ENCODE measurements at places on chromosomes 5 and 9. TPM values are rescaled to one million over a fixed set of nuclear protein-coding genes. Genes with fewer than 3 reads are reported as not detected.

GRCh38 chr5:56984445-56984844 is 32.5 kb upstream of the MIER3 start:
- peaks cover 22% of the 10 kb centered on the region for H3K27me3 ChIP-seq
- H3K4me3 ChIP-seq, result no peak overlapping the region
- peaks cover 7% of the 10 kb centered on the region for H3K4me1 ChIP-seq
- DNase-seq, result no peak
- no peaks in the 10 kb centered on the region for H3K36me3 ChIP-seq

The LMX1B gene
- total RNA-seq, result 9.1 TPM

- DNase-seq, result no peak
- H3K4me1 ChIP-seq, result peaks cover 22% of the 10 kb centered on the region
- H3K27ac ChIP-seq, result no peak overlapping the region
- no peaks in the 10 kb centered on the region for H3K36me3 ChIP-seq
- H3K27me3 ChIP-seq, result no peaks in the 10 kb centered on the region
These were observed 5.8 kb upstream of the CARNMT1 start for GRCh38 chr9:75033791-75034473.

DNA sequence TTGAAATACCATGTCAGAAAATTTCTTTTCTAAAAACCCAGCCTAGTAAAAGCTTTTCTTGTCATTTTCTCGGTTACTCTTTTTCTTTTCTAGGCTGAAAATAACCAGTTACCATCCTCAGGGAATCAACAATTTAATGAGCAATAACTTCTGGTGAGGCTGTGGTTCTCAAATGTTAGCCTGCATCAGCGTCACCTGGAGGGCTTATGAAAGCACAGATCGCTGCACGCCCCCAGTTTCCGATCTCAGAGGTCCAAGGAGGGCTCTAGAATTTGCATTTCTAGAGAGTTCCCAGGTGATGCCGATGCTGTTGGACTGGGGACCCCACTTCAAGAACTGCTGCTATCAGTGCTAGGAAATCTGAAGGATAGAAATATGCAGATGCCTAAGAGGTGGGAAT is 28.9 kb upstream of the TLE1 start:
- H3K4me3 ChIP-seq, result no peak overlapping the region
- DNase-seq, result no peak
- no peak overlapping the region for H3K27ac ChIP-seq
- peaks cover 22% of the 10 kb centered on the region for H3K4me1 ChIP-seq

DNA sequence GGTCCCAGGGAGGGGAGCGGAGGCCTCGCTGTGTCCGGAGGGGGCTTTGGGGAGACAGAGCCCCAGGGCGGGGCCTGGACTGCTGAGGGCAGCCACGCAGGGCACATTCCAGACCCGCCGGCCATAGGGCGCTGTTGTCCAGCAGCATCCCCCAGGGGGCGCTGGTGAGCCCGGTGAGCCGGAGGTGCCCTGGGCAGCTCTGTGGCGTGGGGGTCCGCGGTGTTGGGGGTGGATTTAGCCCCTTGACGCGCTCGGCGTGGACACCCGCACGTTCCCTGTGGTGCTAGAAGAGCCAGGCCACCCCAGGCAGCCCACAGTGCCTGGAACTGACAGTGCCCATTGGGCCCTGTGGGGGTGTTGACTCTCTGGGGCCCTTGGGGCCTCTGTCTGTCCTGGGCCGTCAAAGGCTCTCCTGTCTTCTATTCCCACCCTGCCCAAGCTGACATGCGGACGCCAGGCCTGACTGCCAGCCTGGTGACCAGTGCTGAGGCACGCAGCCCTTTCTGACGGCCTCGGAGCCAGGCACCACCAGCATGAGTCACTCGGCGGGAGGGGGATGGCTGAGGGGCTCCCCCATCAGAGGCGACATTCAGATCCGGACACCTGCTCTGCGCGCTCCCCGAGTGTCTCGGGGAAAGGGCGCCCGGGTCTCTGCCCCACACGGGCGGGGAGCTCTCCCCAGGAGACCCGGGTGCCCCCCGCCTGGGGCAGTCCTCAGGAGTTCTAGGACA is 23.9 kb downstream of the TPPP start:
- no peaks in the 10 kb centered on the region for H3K27me3 ChIP-seq
- no peak overlapping the region for H3K4me3 ChIP-seq
- H3K27ac ChIP-seq, result no peak overlapping the region

- peaks cover 26% of the 10 kb centered on the region for H3K27me3 ChIP-seq
- H3K27ac ChIP-seq, result no peak overlapping the region
- no peaks in the 10 kb centered on the region for H3K36me3 ChIP-seq
- H3K4me1 ChIP-seq, result peaks cover 8% of the 10 kb centered on the region
These were observed 570.3 kb downstream of the EBF1 start for GRCh38 chr5:158529454-158529853.

GRCh38 chr5:134077926-134078580 is 36.4 kb upstream of the TCF7 start:
- no peaks in the 10 kb centered on the region for H3K27me3 ChIP-seq
- no peak for DNase-seq
- no peak overlapping the region for H3K4me3 ChIP-seq
- no peaks in the 10 kb centered on the region for H3K36me3 ChIP-seq

DNA sequence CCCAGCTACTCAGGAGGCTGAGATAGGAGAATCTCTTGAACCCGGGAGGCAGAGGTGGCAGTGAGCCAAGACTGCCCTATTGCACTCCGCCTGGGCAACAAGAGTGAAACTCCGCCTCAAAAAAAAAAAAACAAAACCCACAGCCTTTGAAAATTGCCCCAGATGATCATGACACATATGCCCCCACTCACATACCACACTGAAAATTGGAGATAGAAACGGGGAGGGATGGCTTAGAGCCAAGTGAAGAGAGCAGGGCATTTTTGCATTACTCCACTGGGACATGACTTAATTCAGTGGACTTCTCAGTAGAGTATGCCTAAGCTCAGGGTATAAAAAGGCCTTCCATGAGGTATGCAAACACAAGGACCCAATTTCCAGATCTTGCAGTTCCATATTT is 309.3 kb downstream of the BNC2 start:
- H3K4me3 ChIP-seq, result no peak overlapping the region
- no peaks in the 10 kb centered on the region for H3K36me3 ChIP-seq
- H3K4me1 ChIP-seq, result peaks cover 2% of the 10 kb centered on the region
- H3K27me3 ChIP-seq, result no peaks in the 10 kb centered on the region
- DNase-seq, result no peak

DNA sequence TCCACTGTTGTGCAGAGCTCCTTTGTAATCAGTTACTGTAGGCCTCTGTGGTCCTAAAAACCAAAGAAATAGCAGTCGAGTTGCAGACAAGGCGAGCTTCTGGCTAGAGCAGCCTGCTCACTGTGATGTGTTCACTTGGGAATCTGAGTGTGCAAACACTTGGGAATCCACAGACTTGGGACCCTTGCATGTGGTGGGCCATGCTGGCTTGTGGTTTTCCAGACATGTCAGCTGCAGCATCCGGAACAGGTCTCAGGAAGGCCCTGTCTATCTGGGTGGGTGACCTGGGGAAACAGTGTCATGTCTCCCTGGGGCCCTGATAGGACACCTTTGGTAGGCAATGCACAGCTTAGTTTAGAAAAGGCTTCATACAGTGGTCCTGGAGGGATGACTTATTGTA is 66.4 kb downstream of the WWC1 start:
- H3K36me3 ChIP-seq, result no peaks in the 10 kb centered on the region
- no peak for DNase-seq
- H3K4me1 ChIP-seq, result peaks cover 37% of the 10 kb centered on the region

DNA sequence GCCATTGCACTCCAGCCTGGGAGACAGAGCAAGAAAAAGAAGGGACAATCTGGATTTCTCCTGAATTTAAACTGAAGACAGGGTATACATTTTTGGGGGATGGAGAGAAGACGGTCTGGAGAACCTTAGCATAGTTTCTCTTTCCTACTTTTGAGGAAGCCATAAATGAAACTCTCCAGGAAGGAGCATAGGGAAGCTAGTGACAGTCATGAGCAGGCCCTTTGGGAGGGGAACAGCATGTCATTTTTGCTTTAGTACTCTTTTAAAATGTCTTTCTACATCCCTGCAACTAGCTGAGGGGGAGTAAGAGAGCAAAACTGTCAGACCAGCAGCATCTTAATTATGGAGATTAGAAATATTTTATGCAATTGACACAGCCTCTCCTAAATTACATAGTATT is 8.2 kb upstream of the SLC44A1 start:
- DNase-seq, result no peak
- H3K36me3 ChIP-seq, result no peaks in the 10 kb centered on the region
- no peak overlapping the region for H3K27ac ChIP-seq
- no peaks in the 10 kb centered on the region for H3K27me3 ChIP-seq

DNA sequence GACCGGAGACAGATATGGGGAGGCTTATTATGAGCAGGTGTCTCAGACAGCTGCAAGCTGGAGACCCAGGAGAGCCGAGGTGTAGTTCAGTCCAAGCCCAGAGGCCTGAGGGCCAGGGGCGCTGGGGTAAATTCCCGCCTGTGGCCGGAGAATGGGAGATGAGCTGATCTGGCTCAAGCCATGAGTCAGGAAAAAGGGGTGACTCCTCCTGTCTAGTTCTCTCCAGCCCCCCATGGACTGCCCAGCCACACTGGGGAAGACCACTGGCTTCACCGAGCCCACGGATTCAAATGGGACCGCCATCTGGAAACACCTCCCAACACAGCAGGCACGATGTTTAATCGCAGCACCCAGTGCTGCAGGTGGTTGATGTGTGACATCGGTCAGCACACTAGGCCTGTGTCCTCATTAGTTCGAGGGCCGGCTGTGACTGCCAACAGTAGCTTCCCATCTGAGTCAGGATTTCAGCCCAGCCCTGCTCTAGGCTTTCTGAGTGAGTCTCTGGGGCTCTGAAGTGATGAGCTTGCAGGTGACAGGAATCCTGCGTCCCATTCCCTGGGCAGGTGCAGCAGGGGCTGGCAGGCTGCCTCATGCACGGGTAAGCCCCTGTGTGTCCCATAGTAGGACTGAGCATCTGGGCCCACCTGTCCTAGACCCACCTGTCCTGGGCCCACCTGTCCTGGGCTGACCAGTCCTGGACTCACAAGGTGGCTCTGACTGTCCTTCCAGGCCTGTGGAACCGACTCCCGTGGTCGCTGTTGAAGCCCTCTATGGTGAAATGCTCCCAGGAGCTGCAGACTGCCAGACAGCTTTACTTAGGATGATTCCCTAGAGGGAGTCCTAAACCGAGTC is 49.7 kb downstream of the AHRR start:
- no peaks in the 10 kb centered on the region for H3K36me3 ChIP-seq
- peaks cover 50% of the 10 kb centered on the region for H3K27me3 ChIP-seq
- DNase-seq, result peak; percentile 6
- H3K27ac ChIP-seq, result no peak overlapping the region
- no peak overlapping the region for H3K4me3 ChIP-seq
